ENCODE measurements at places on chromosomes 3 and 15.
A peak's percentile ranks its signal among the peaks of the same experiment; 100 is the strongest.

GRCh38 chr15:31455499-31455898 is 128.9 kb downstream of the KLF13 start:
- DNase-seq, result no peak

GRCh38 chr15:43280996-43281395 is 14.3 kb upstream of the TGM5 start:
- DNase-seq, result no peak

GRCh38 chr15:82298520-82298919 is 35.9 kb downstream of the SAXO2 start:
- no peak for DNase-seq

- no peak for DNase-seq
Observed at GRCh38 chr3:190645932-190646460, 132.1 kb downstream of the IL1RAP start.

DNA sequence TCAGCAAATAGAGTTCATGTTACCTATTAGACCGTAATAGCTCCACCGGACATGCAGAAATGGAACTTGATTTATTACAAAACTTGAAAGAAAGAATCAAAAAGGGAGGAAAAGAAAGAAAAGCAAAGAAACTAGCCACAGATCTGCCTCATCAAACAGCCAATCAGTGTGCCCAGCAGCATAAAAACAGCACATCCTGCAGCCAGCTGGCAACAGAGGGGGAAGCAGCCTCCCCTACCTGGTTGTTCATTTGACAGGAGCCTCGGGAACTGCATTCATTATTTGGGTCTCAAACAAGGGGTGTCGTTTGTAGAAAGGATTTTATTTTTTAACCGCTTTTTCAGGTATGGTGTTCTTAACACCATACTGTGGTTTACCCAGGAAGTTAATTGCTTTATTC is 181.5 kb upstream of the TOPAZ1 start:
- DNase-seq, result no peak

- DNase-seq, result no peak
Observed at GRCh38 chr3:73332558-73332957, 271.1 kb downstream of the EBLN2 start.

- no peak for DNase-seq
Observed at GRCh38 chr3:189202583-189202982, 30.8 kb downstream of the TPRG1 start.

- no peak for DNase-seq
Observed at GRCh38 chr3:27345959-27346865, 23.0 kb downstream of the NEK10 start.

DNA sequence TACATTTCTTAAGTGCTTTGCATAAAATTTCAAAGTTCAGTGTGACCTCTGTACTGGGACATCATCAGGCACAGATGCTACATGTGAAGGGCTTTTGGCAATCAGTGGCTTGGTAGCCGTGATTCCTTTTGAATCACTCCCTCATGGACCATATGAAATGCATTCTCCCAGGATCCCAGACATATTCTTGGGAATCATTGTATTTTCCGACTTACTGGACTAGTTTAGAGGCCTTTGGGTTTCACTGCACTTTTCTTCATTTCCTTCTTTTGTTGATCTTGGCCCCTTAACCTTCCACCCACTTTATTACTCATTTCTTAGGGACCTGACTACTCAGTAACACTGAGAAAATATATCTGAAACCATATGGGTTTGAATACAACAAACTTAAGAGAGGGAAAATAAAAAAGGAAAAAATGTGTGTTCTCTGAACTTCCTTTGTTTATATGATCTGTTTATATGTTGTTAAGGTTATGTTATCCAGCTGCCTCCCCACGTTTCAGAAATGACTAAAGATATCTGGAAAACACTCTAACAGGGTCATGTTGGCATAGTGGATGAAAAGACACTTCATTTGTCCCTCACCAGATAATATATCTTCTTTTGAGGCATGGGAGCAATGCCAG is 35.1 kb downstream of the HMG20A start:
- no peak for DNase-seq

DNA sequence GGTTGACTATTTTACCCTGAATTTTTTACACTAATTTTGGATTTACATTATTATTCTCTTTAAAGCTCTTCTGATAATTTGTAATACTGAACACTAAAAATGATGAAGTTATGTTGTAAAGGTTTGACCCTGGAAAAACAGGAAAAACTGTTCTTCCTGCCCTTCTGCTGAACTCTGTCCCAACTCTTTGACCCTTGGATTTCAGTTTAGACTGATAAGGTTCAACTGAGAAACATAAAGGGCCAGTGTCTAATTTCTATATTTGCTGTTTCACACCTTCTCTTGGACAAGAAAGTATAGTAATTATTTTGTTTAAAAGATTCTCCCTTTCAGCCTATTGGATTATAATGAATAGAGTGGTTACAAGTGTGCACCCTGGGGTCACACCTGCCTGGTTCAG is 12.8 kb upstream of the TMOD3 start:
- DNase-seq, result no peak

GRCh38 chr3:40915346-40915865 is 283.9 kb upstream of the CTNNB1 start:
- DNase-seq, result no peak

- no peak for DNase-seq
Observed at GRCh38 chr15:43441316-43441715, 51.6 kb downstream of the TP53BP1 start.

GRCh38 chr15:89855948-89856347 is 37.8 kb downstream of the AP3S2 start:
- no peak for DNase-seq

DNA sequence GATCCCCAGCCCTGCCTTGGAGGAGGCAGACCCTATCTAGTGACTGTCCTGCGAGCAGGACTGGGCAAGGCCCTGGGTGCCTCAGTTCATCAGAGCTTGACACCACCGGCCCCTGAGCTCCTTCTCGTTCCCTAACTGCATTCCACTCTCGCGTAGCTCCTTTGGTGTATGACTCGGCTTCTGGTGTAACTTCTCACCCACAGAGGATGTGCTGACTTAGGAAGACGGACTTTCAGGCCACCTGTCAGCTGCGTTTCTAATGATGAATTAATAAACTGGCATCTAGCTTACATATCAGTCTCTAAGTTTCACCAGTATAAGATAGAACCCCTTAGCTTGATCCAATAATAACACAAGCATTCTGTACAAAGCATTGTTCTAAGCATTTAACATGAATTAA is 17.5 kb downstream of the ABCF3 start:
- DNase-seq, result no peak

GRCh38 chr15:62138124-62138523 is 27.0 kb downstream of the C2CD4B start:
- peak; percentile 84 for DNase-seq

GRCh38 chr3:87615506-87615905 is 339.1 kb upstream of the POU1F1 start:
- DNase-seq, result no peak

DNA sequence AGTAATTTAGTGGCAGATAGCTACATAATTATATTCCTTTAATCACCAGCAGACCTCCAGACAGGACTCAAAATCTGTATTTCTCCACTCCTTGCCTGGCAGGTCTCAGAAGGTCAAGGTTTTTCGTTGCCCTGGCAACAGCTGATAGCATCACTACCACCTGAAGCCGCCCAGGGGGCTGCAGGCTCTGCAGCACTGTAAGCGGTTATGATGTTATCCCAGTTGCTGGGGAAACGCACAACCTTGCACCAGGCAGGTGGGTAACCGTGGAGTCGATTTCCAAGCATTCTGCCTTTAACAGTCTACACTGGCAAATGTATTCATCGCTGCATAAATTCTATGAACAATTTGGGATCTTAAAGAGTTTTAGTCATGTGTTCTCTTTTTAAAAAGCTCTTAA is 756.3 kb downstream of the NTRK3 start:
- no peak for DNase-seq

DNA sequence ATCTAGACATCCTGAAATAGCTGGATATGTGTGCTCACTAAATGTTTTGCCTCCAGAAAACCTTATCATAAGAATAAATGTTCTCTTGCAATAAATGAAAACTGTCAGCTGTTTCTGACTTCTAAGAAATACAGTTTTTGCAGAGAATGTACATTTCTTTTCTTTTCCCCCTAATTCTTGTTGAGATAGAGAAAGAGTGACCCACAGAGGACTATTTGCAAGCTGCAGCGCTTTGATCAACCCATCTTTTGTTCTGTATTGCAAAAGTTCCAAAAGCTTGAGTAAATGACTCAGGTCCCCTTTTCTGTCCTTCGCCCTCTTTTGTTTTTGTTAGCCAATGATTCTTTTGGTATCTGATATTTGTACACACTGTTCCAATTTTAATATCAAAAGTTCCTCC is 141.9 kb downstream of the BBX start:
- DNase-seq, result no peak

DNA sequence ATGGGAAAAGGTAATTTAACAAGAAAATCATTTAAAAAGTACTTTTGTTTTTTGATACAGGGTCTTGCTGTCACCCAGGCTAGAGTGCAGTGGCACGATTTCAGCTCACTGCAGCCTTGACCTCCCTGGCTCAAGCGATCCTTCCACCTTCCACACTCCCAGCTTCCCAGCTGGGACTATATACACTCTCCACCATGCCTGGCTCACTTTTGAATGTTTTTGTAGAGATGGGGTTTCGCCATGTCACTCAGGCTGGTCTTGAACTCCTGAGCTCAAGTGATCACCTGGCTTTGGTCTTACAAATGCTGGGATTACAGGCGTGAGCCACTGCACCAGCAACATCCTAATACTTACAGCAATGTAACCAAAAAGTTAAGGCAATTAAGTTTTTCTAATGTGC is 3.5 kb upstream of the ZBTB11 start:
- DNase-seq, result no peak

DNA sequence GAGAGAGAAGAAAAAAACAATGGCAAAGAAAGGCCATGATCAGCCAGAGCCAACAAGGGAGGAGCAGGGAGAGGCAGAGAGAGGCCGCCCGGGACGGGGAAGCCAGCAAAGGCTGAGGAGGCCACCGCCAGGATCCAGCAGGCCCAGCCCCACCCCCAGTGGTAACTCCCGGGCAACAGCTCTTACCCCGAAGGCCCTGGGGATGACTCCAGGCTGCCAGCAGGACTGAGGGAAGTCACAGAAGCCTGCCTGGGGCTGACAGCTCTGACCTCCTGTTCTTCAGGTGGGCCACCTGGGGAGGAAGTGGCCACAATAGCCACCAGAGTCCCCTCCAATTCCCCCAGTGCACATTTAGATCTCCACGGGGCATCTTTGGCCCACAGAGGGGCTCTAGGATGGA is 184.3 kb upstream of the LINGO1 start:
- no peak for DNase-seq

DNA sequence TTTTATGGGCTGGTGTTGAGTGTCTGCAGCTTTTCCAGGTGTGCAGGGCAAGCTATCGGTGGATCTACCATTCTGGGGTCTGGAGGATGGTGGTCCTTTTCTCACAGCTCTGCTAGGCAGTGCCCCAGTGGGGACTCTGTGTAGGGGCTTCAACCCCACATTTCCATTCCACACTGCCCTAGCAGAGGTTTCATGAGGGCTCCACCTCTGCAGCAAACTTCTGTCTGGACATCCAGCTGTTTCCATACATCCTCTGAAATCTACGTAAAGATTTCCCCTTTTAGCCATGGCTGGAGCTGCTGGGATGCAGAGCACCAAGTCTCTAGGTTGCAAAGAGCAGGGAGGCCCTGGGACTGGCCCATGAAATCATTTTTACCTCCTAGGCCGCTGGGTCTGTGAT is 11.6 kb downstream of the RFX7 start:
- DNase-seq, result no peak

DNA sequence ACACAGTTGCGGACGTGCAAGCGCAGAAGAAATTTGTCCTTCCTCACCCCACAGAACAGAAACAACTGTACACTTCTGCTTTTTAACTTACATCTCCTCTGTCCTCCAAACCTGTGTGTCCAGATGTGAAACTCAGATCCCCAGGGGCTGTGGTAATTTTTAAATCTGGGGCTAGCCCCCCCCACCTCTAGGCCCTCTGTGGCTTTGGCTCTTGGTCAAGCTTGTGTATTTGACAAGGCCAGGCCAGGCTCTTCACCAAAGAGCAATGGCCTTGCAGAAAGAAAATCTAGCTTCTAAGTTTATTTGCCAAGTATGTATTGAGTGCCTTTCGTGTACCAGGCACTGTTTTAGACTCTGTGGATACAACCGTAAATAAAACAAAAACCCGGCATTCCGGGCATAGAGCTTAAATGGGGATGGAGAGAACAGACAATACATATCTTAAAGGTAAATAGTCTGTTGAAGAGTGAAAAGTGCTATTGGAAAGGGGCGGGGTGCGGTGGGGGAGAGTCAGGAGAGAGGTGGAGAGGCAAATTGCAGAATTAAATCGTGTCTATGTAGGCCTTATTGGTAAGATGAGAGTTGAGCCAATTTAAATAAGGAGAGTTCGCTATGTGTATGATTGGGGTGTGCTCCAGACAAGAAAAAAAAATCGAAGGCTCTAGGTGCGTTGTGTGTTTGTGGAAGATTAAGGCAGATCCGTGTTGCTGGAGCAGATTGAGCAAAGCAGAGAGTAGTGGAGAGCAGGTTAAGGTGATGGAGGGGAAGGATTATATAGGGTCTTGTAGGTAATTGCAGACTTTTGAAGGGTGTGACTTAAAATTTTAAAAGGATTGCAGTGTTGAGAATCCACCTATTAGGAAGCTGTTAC is 781 bp upstream of the DPH6 start:
- DNase-seq, result no peak

- no peak for DNase-seq
Observed at GRCh38 chr3:46674031-46674845, 19.2 kb downstream of the ALS2CL start.

DNA sequence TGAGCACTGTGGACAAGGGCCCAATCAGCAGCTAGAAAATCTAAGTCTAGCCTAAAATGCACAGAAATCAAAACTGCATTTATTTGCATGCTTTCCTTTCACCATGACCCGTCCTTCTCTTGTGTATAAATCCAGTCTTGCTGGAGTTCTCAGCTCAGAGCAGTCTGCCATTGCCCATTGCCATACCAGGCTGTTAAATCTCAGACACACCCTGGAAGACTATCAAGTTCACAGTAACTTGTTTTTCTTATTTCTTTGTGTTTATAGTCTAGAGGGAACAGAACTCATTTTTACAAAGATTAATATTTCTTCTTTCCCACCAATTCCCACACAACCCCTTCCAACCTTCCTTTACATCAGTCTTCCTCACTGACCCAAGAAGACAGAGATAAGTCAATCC is 85.9 kb downstream of the COL8A1 start:
- DNase-seq, result no peak

GRCh38 chr3:16013568-16013967 is 160.9 kb upstream of the GALNT15 start:
- DNase-seq, result no peak

- no peak for DNase-seq
Observed at GRCh38 chr3:55376753-55377347, 110.3 kb downstream of the WNT5A start.
